ENCODE measurements at places on chromosomes 3 and 15.

DNA sequence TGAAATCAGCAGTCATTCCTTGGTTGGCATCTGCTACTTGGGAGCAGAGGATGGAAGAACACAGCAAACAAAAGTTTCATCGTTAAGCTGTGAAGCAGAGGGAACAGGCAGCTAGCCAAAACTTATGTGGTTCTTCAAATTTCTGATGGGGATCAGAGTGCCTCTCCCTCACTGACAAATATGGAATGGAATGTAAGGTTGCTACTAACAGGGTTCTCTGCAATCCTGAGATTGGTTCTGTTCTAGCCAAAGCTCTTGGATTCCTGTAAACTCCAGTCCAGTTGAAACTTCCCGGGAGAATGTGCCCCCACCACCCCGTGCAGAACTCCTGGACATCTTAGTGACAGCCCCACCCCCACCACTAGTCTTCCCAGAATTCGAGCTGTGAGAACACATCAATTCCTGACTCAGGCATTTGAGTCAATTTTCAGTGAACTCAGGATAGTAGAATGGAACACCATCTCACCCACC lies 55.9 kb upstream of the PHLDB2 start:
- no peak for DNase-seq

- no peak for DNase-seq
These were observed 451.3 kb downstream of the NTRK3 start for GRCh38 chr15:87805117-87805820.

GRCh38 chr3:170458285-170458684 lies 39.6 kb downstream of the CLDN11 start:
- no peak for DNase-seq

GRCh38 chr3:38792983-38793382 lies 23.0 kb downstream of the SCN10A start:
- no peak for DNase-seq

- no peak for DNase-seq
These were observed 1.2 kb downstream of the MB21D2 start for GRCh38 chr3:192916371-192917027.

DNA sequence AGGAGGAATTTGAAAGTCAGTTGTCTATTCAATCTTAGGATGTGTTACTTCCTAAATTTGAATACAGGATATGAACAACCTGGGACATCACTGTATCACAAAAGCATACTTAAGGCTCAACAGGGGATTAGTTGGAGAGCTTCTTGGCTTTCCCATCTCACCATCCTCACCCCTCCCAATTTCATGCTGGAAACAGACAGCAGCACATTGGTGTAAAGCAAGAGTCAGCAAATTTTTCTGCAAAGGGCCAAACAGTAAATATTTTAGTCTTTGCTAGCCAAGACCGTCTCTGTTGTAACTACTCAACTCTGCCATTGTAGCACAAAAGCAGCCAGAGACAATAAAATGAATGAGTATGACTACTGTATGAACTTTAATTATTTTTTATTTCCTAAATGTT lies 94.9 kb downstream of the ERC2 start:
- no peak for DNase-seq

DNA sequence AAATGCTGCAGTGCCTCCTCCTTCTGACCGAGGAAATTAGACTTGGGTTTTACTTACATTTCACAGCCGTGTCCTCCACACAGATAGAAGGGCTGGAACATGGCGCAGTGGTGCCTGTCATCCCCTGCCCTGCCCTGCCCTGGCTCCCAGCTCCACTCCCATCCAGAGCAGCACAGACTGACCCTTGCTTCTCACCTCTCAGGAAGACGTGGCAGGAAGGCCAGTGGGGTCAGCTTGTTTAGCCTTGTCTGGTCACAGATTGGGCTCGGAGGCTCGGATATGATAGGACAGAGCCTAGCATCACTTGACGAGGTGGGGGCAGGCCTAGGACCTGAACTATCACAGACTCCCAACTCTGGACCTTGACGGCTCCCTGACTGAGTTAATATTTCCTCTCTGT lies 88.5 kb downstream of the LINGO1 start:
- DNase-seq: no peak

GRCh38 chr15:94655249-94655880 lies 424.0 kb downstream of the MCTP2 start:
- DNase-seq: no peak

- DNase-seq: no peak
These were observed 15.9 kb downstream of the ABTB1 start for GRCh38 chr3:127688416-127689265.

GRCh38 chr15:67120009-67120838 lies 54.8 kb downstream of the SMAD3 start:
- DNase-seq: no peak

GRCh38 chr3:94299716-94300115 lies 236.9 kb downstream of the NSUN3 start:
- DNase-seq: no peak

DNA sequence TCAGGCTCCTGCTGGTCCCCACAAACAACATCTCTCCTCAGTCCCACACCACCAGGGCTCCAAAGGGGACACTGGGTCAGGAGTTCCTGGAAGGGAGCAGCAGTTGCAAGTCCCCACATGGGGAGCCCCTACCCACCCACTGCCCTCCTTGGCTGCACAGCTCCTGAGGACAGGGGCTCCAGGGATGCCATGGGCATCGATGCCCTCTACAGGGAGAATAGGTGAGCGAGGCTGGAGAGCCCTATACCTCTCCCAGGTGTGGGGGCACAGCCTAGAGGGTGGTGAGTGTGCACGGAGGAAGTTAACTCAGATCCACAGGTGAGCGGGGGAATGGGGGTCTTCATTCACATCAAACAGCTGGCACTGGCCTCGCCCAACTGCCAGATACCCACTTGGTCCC lies 141.2 kb upstream of the LINGO1 start:
- DNase-seq: no peak

Data from cortex of kidney (tissue), 1 donor.